ENCODE measurements at places on chromosomes 2 and 18.

DNA sequence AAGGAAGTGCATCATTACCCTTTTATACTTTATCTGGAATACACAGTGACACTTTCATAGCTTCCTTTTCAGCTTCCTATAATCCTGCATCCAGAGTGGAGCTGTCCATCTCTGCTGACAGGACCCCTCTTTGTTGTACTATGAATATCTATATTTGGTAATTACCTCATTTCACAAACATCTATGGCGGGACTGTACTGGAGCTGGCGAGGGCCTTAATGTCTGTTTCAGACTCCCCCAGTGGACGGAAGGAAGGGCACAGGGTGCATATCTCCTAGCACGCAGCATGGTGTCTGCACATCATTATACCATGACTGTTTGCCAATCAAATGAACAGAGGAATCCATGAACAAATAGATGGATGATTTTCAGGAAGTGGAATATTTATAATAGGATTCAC is 142.3 kb downstream of the SOX11 start:
- DNase-seq: no peak

DNA sequence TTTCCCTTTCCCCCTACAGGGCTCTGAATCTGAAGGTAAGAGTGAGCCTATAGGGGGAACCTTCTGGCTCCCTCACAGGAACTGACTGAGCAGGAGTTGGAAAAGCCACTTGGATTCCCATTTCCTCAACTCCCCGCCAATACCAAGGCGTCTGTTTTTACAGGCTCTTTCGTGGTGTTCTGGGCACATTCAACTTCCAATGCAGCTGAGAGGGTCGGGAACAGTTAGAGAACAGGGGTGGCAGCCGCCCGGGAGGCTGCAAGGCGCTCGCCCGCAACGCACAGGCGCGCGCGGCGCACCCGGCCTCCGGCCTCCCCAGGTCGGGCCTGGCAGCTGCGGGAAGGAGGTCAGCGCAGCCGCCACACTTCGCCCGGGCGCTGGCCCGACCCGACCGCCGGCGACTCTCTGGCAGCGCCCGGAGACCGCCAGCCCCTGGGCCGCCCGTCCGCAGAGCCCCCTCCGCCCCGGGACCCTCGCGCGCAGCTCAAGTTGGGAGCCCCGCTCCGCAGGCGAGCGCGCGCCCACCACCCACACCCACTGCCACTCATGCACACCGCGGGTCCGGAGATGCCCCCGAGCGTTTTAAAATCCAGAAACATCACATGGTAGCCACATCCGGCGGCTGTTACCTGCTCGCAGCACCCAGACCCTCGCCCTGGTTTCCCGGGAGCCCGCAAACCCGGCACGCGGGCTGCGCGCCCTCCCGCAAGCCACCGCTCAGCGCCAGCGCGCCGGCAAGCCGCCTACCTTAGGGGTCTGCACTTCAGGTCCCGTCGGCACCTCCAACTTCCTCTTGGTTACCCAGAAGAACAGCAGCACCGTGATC is 816 bp downstream of the GALNT14 start:
- no peak for DNase-seq

GRCh38 chr2:67322353-67323001 is 74.7 kb upstream of the ETAA1 start:
- peak; percentile 29 for DNase-seq

GRCh38 chr2:66101206-66101605 is 333.7 kb upstream of the MEIS1 start:
- no peak for DNase-seq

GRCh38 chr2:136254681-136255080 is 136.7 kb upstream of the CXCR4 start:
- DNase-seq: no peak

GRCh38 chr2:30139131-30139870 is 7.5 kb upstream of the YPEL5 start:
- DNase-seq: no peak

GRCh38 chr2:195150819-195151218 is 506.2 kb upstream of the SLC39A10 start:
- no peak for DNase-seq

DNA sequence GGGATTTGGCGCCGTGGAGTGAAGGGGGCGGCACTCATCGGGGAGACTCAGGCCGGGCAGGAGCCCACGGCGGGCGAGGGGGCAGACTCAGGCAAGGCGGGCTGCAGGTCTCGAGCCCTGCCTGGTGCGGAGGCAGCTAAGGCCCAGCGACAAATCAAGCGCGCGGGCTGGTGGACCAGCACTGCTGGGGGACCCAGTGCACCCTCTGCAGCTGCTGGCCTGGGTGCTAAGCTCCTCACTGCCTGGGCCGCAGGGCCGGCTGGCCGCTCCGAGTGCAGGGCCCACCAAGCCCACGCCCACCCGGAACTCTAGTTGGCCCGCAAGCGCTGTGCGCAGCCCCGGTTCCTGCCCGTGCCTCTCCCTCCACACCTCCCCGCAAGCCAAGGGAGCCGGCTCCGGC is 26.2 kb upstream of the SPP2 start:
- no peak for DNase-seq

DNA sequence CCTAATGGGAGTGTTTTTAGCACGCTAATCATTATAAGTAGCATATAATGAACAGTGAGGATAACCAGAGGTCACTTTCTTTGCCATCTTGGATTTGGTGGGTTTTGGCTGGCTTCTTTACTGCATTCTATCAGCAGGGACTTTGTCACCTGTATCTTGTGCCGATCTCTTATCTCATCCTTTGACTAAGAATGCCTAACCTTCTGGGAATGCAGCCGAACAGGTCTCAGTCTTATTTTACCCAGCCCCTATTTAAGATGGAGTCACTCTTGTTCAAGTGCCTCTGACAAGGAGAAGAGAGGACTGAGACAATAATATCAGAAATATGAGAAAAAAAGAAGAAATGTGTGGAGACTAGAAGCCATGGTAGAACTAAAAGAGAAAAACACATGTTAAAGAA is 276.4 kb downstream of the TMX3 start:
- DNase-seq: no peak

DNA sequence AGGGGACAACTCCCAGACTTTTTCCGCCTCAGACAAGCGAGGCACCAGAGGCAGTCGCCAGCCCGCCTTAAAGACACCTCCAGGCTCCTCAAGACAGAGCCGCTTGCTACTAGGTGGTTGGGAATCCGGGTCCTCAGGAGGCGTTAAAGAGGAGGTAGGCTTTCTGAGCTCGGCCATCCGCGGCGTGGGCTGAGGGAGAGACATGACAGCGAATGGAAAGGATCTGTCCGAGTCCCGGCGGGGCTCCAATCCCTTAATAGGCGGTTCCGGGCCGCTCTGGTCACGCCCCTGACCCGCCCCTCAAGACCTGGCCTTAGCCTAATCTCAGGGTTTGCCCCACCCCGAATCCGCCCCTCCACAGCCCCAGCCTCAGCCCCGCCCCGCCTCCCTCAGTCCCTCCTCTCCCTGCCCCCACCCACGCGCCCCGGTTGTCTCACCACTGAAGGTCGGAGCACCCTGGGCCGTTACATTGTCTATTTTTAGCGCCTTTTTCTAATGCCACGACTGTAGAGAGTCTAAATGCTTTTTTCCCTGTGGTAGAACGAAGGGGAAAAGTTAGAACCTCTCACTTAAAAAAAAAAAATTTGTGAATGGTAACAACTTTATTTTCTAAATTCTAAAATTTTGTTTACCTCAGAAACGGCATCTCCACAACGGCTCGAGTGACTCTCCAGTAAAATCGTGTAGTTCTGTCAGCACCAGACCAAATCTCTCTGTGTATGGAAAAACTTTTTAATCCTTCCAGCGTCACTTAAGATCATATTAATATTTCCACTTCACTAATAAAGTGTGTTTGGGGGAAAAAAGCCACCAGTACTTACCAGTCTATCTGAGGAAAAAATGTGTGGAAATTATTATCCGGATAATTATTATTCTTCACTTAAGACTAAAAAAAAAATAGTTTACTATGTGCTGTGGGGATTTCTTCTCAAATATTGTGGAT is at the start of gene RAD51AP2:
Gene RAD51AP2, minus strand, starts transcription at position 229 of the 943 bp plus-strand sequence. Its CDS starts 25 bp downstream, at position 204.
- peak; percentile 80 for DNase-seq

DNA sequence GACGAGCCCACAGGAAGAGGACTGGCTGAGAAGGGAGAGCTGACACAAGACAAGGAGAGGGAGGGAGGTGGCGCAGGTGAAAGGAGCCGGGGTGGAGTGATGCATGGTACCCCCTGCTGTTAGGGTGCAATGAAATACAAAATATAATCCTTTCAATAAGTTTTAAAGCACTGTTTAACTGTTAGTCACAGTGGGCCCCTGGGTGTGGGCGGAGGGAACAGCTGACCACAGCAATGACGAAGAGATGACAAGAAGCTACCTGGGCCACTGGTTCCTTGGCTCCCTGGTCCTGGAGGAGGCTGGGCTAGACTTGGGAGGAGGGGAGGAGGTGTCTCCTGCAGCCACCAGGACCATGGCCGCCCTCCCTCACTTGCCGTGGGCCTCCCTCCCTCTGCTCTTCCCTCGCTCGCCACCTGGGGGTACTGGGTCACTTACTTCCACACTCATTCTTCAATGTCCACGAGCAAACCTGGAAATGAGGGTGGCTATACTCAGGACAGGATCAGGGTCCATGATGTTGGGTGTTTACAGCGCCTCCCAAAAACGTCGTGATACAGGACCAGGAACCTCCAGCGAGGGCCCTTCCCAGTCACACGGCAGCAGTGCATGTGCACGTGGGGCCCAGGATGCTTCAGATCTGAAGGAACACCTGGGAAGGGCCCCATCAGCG is 196.1 kb downstream of the ANKRD30B start:
- no peak for DNase-seq

DNA sequence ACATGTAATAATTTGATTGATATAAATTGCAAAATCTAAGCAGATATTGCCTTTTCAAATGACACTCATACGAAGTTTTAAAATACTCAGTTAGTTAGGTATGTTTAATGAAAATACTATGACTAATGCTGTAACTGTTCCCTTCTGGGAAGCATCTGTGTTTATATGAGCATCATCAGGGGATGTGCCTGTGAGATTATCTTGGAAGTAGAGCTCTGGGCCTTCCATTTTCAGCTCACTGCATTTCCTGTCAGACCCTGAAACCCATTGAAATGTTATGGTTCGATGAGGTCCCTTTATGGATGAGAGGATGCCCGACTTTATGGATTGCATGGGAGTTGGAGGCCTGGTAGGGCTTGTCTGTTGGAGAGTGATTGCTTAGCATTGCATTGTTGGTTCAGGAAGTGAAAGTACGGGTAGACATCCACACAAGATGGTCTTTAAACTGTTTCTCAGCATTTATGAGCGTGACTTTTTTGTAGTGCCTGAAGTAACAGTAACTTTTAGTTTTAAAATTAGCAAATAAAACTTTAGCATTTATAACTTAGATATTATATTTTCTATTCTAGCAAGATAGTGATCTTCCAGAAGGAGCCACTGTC is 28.7 kb downstream of the ELP2 start:
- no peak for DNase-seq

GRCh38 chr2:134195341-134195740 is 58.5 kb upstream of the MGAT5 start:
- DNase-seq: no peak

DNA sequence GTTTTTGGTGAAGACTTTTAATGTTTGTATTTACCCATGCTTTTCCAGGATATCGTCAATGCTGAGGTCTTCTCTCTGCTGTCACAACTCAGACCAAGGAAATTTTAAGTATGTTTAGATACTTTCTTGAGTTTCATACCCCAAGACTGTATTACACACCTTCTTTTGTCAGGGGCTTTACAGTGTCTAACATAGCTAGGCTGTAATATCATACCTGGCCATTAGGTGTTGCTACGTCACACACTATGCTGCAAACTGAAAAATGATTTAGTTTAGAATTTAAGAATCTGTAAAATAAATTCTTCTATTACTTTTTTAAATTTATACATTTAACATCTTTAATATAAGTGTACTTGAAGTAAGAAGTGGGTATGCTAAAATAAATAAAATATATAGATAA is 358.4 kb upstream of the NRP2 start:
- DNase-seq: no peak

DNA sequence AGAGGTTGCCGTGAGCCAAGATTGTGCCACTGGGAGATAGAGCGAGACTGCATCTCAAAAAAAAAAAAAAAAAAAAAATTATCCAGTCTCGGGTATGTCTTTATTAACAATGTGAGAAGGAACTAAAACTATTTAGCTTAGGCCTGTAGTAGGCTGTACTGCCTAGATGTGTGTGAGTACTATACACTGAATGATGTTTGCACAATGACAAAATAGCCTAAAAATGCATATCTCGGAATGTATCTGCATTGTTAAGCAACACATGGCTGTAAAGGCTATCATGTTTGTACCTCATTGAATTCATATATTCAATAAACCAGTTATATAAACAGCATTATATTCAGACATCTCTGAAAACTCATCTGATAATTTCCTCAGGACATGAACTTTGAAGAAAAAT is 191.2 kb upstream of the SESTD1 start:
- no peak for DNase-seq

GRCh38 chr2:7858624-7859023 is 823.2 kb upstream of the ID2 start:
- DNase-seq: no peak

- DNase-seq: no peak
These were observed 96.9 kb downstream of the CTAGE1 start for GRCh38 chr18:22320771-22321170.

GRCh38 chr18:38318416-38318815 is 752.8 kb upstream of the CELF4 start:
- no peak for DNase-seq

- no peak for DNase-seq
These were observed 103.4 kb upstream of the RNU4ATAC start for GRCh38 chr2:121427187-121427689.

GRCh38 chr2:6184532-6185292 is 492.5 kb downstream of the SOX11 start:
- no peak for DNase-seq

DNA sequence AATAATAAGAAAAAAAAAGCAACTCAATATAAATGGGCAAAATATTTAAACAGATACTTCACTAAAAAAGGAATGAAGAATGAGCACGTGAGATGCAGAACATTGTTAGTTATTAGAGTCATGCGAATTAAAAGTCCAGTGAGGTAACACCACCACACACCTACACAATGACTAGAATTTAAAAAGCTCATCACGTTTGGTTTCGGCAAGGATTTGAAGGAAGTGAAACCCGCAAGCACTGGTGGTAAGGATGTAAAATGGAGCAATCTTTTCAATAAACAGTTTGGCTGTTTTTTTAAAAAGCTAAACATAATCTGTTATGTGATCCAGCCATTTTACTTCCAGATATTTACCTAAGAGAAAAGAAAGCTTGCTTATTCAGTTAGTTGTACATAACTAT is 1181.6 kb upstream of the CELF4 start:
- DNase-seq: no peak

DNA sequence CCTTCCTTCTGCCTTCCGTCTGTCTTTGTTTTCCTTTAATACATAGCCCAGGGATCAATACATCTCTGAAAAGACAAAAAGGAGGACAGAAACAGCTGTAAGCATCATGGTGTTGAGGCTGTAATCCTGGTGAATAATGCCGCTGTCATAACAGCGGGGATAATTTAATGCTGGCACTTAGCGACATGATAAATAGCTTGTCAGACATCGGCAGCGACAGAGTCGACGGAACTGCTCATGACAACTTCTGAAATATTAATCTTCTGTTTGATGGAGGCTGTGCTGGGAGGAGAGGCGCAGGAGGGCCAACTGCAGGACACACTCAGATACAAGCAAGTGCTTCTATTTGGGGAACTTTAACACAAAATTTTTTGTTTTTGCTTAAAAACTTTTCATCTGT is 602.2 kb downstream of the GALR1 start:
- DNase-seq: no peak

GRCh38 chr2:204015118-204015843 is 78.7 kb downstream of the ICOS start:
- DNase-seq: no peak
